ENCODE measurements at places on chromosomes 12 and 14.

- no peak overlapping the region for H3K4me3 ChIP-seq
- no peak for DNase-seq
- H3K27me3 ChIP-seq = no peaks in the 10 kb centered on the region
- no peaks in the 10 kb centered on the region for H3K36me3 ChIP-seq
- H3K4me1 ChIP-seq = peaks cover 17% of the 10 kb centered on the region
- H3K27ac ChIP-seq = no peak overlapping the region
These were observed 3.5 kb upstream of the HCFC2 start for GRCh38 chr12:104060791-104061190.

- H3K36me3 ChIP-seq = no peaks in the 10 kb centered on the region
- no peak overlapping the region for H3K4me3 ChIP-seq
- no peak for DNase-seq
- H3K27ac ChIP-seq = no peak overlapping the region
- no peaks in the 10 kb centered on the region for H3K4me1 ChIP-seq
These were observed 17.7 kb upstream of the CCDC91 start for GRCh38 chr12:28172434-28173030.

DNA sequence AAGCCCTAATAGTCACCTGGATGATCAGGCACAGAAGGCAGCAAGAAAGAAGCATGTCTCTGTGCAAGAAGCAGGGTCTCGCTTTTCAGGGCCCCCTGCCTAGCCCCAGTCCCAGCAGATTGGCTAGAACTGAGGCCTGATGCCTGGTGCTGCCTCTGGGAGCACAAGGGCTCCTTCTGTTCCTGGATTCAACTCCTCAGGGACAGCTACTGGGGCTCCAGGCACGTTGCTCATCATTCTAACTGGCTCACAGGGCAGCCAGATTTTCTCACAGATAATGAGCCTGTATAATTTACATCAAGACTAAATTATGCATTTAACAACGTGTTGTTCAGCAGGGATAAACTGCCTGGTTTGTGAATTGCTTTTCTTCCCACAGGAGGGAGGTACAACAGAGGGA, 106.5 kb upstream of the PLXNC1 start:
- H3K27me3 ChIP-seq = no peaks in the 10 kb centered on the region
- no peaks in the 10 kb centered on the region for H3K36me3 ChIP-seq
- DNase-seq = no peak
- no peak overlapping the region for H3K27ac ChIP-seq
- H3K4me1 ChIP-seq = no peaks in the 10 kb centered on the region
- no peak overlapping the region for H3K4me3 ChIP-seq

DNA sequence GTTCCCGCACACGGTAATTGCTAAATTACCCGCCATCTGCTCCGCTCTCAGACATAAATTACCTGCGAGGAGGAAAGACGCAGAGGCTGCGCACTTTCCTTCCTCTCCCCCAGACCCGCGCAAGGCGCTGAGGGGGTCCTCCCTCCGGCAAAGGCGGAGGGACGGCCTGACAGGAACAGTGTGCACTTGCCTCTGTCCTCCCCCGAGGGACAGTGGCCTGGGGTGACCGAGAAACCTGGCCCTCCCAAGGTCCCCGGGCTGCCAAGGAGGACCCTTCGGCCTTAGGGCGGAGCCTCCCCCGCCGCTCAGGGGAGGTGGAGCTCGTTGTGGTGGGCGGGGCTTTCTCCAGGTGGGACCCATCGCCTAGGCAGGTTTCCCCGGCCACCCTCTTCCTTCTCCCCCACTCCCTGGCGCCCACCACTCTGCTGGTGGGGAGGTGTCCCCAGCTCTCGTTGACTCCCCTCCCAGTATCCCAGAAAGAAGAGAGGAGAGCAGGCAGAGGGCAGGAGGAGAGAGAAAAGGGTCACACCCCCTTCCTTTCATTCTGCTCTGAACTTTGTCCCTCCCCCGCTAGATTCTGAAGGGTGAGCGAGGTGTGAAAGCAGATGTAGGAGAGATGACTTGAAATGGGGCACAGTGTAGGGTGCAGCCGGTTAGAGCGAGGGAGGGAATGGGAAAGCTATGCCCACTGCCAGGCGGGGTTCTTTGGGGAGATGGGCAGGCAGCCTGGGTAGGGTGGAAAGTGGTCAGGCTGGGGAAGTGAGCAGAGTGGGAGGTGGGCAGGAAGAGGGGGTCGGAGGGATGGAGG, 11.4 kb upstream of the CALCOCO1 start:
- DNase-seq = no peak
- H3K4me3 ChIP-seq = no peak overlapping the region
- H3K4me1 ChIP-seq = peaks cover 28% of the 10 kb centered on the region
- H3K36me3 ChIP-seq = no peaks in the 10 kb centered on the region

DNA sequence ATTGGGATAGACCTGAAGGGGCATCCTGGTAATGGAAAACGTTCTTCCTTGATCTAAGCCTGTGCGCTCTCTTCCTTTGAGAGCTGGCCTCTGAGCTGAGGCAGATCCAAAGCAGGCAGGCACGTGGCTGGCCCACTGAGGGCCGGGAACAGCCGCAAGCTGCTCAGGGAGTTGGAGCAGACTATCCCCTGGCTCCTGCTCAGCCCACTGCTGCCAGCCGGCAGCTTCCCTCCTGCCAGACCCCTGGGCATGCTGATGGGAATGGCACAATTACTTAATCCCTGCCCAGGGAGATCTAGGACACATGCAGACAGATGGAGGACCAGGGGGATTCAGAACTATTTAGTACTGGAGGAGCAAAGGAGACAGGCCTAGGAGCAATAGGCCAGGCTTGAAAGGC, 14.4 kb downstream of the NEUROD4 start:
- no peak for DNase-seq
- no peaks in the 10 kb centered on the region for H3K4me1 ChIP-seq
- H3K36me3 ChIP-seq = no peaks in the 10 kb centered on the region
- H3K4me3 ChIP-seq = no peak overlapping the region

GRCh38 chr12:19223018-19223417, 93.5 kb downstream of the PLEKHA5 start:
- no peaks in the 10 kb centered on the region for H3K27me3 ChIP-seq
- no peak overlapping the region for H3K27ac ChIP-seq
- H3K4me3 ChIP-seq = no peak overlapping the region
- no peak for DNase-seq

DNA sequence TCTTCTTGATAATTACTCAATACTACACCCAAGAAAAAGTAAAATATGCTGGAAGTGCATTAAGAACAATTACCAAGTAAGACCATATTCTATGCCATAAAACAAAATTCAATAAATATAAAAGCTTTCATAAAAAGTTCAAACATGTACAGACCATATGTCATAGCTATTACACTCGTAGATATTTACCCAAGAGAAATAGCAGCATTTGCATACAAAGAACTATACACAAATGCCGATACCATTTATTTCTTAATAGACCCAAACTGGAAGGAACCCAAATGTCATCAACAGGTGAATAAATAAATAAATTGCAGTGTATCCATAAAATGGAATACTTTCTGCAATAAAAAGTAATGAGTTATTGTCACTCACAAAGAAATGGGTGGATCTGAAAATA, 78.3 kb upstream of the SLC16A7 start:
- H3K27ac ChIP-seq = no peak overlapping the region
- no peaks in the 10 kb centered on the region for H3K4me1 ChIP-seq
- H3K27me3 ChIP-seq = no peaks in the 10 kb centered on the region
- no peak overlapping the region for H3K4me3 ChIP-seq

DNA sequence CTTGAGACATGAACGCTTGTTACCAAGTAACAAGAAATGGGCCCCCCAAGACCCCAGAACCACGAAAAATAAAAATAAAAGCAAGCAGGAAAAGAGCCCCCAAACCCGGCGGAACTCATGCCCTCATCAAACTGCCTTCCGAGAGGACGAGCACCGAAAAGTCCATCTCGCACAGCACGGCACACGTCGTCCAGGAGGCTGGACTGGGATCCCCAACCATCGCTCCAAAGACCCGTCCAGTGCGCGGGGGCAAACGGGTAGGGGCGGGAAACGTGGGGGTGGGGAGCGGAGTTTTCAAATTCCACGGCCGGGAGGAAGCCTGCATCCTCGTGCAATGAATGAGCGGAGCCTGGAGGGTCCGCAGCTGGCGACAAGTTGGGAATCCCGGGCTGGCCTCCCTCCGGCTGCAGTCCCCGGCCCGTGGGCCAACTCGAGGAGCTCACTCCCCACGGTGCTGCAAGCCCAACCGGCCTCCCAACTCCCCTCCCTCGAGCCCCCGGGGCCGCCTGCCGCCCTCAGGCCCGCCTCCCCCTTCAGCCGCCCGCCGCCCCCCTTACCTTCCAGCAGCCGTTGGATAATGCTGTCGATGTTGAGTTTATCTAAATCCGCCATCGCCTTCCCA, 484 bp downstream of the PPP1CC start:
- peak overlapping the region; percentile 91 for H3K4me3 ChIP-seq
- H3K36me3 ChIP-seq = no peaks in the 10 kb centered on the region
- H3K27ac ChIP-seq = peak overlapping the region; percentile 93
- no peaks in the 10 kb centered on the region for H3K4me1 ChIP-seq
- no peak for DNase-seq
- no peaks in the 10 kb centered on the region for H3K27me3 ChIP-seq

DNA sequence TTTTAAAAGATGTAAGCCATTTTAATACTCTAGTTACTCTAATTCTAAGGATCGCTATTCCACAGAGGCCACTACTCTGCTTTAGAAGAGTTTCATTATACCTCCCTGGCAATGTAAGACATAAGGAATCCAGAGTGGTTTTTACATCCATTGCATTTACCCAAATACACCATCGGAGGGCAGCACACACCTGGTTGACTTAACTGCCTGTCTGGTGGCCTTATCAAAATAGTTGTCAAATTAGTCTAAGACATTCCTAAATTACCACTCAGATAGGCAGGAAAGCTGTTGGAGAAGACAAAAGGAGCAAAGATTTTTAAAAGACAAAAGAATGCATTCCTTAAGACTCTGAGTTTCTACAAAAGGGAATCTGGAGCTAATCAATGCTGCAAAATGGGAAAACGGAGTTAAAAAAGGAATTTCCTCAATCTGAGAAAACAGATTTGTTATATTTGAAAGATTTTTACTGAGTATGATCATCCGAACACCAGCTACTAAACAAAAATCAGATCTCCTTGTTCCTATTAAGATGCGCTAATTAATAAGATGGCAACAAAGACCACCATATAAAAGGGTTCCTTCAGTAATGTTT, 33.8 kb upstream of the FGD4 start:
- H3K36me3 ChIP-seq = no peaks in the 10 kb centered on the region
- H3K4me3 ChIP-seq = no peak overlapping the region

- no peaks in the 10 kb centered on the region for H3K36me3 ChIP-seq
- H3K27me3 ChIP-seq = no peaks in the 10 kb centered on the region
- peak overlapping the region; percentile 56 for H3K27ac ChIP-seq
- no peak for DNase-seq
These were observed 7.8 kb upstream of the TBPL2 start for GRCh38 chr14:55448141-55448614.

DNA sequence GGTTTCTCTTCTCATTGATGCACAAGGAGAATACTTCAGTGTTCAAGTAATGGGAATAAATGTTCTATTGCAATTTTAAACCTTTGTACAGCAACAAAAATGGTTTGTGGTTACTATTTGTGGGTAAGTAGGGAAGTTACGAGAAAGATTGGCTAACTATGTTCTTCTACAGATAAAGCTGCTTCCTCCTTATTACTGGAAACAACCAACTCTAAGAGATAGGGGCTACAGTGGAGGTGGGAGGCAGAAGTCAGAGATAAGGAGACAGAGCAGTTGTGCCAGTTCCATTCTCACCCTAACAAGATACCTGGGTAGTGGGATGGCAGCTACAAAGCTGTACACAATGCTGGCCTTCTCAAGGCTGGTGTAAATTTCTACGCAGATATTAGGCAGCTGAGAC, 16.2 kb downstream of the NOXRED1 start:
- DNase-seq = no peak
- H3K4me1 ChIP-seq = no peaks in the 10 kb centered on the region
- no peaks in the 10 kb centered on the region for H3K27me3 ChIP-seq
- H3K27ac ChIP-seq = no peak overlapping the region
- no peak overlapping the region for H3K4me3 ChIP-seq

GRCh38 chr12:52701281-52701680, 2.0 kb downstream of the KRT77 start:
- DNase-seq = no peak
- H3K36me3 ChIP-seq = no peaks in the 10 kb centered on the region
- H3K27me3 ChIP-seq = peaks cover 29% of the 10 kb centered on the region
- H3K4me3 ChIP-seq = no peak overlapping the region
- no peak overlapping the region for H3K27ac ChIP-seq

DNA sequence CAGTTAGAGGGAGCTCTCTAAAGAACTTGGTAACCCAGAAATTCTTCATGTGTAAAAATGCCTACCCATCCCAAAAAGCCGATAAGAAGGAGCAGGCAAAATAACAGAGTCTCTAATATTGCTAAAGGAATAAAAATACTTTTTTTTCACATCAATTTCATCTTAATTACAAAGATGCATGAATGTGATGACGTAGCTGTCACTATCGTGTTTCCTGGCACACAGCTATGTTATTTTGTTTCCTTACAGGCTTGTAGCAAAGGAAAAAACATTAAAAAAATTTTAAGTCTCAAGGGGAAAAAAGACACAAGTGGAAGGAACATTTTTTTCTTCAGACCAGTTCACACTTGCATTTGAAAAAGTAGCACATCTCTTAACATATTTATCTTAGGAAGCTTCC, 10.3 kb upstream of the LGALS3 start:
- H3K27me3 ChIP-seq = no peaks in the 10 kb centered on the region
- DNase-seq = no peak
- H3K4me1 ChIP-seq = peaks cover 77% of the 10 kb centered on the region
- no peaks in the 10 kb centered on the region for H3K36me3 ChIP-seq
- peak overlapping the region; percentile 77 for H3K27ac ChIP-seq

DNA sequence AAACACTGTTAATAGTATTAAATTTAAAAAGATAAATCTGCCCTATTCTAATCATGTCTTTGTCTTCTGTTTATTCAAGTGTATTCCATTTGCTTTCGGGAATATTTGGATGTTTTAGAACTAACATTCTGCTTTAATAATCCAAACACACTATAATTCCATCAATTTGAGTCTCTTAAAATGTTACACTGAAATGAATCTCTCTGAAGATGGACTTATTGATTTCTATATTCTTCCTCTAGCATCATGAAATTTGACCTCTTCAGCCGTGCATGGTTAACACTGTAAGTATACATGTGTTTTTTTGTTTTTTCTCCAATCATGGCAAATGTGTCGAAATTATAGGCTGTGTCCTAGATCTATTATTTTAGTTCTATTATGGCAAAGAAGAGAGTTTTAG, 339.2 kb downstream of the ACSS3 start:
- H3K27me3 ChIP-seq = no peaks in the 10 kb centered on the region
- DNase-seq = no peak
- no peaks in the 10 kb centered on the region for H3K4me1 ChIP-seq

DNA sequence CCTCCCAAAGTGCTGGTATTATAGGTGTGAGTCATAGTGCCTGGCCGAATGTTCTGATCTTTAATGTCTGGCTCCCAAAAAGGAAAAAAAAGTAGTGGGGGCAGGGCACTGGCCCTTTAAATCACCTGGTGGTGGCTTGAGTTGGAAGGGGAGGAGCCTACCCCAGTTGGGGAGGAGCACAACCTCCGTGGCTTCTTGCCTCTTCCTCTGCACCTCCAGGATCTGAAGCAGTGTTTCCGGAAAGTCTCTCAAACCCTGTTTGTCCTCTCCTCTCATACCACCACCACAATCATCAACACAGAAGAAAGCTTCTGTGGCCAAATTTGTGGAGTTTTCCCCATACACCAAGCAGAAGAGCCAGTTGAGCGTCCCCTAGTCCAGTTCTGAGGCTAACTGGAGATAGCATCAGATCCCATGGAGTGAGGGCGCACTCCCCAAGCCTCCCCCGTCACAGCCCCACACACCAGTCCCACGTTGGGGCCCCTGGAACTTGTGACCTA, 24.3 kb upstream of the RCOR1 start:
- no peak for DNase-seq
- no peaks in the 10 kb centered on the region for H3K27me3 ChIP-seq
- H3K27ac ChIP-seq = no peak overlapping the region
- no peaks in the 10 kb centered on the region for H3K4me1 ChIP-seq
- no peak overlapping the region for H3K4me3 ChIP-seq

GRCh38 chr14:40374221-40374620, 942.0 kb upstream of the FBXO33 start:
- no peak overlapping the region for H3K4me3 ChIP-seq
- H3K4me1 ChIP-seq = no peaks in the 10 kb centered on the region
- no peaks in the 10 kb centered on the region for H3K27me3 ChIP-seq
- no peaks in the 10 kb centered on the region for H3K36me3 ChIP-seq

All from esophagus squamous epithelium (tissue), 5 donors.